Effector CD4-positive, alpha-beta T cell (primary cell): ENCODE measurements at places on chromosomes 3 and 15.

DNA sequence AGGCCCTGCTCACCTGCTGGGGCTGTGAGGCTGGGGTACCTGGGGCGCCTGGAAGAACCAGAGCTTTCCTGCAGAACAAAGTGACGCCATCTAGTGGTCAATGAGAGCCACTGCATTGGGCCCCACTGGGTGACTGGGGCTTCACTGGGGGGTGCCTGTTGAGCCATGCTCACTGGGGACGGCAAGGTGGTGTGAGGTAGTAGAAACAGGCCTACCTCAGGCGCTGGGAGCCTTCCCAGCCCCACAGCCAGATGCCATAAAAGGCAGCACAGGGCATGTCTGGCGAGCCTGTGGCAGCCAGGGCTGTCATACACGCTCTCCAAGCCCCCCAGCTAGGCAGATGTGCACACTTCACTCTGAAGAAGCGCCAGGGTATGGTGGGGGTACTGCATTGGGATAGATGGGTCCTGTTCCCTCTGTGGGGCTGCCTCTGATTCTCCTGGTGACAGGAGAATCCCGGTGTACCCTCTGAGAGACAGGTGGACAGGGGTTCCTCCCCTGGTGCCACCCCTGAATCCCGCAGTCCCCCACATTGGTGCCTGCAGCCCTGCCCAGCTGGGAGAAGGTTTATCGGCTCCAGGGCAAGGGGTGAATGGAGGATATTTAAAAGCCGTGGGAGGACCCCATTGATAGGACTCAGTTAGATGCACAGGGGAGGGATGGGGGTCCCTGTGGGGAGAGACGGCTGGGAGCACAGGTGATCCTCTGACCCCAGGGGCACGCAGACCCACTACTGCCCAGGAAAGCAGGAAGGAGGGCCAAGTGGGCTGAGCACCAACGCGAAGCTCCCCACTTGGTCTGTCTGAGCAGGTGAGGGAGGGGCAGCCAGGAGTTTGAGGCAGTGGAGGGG, 178.8 kb downstream of the NSMCE3 start:
- peak; percentile 15 for DNase-seq

DNA sequence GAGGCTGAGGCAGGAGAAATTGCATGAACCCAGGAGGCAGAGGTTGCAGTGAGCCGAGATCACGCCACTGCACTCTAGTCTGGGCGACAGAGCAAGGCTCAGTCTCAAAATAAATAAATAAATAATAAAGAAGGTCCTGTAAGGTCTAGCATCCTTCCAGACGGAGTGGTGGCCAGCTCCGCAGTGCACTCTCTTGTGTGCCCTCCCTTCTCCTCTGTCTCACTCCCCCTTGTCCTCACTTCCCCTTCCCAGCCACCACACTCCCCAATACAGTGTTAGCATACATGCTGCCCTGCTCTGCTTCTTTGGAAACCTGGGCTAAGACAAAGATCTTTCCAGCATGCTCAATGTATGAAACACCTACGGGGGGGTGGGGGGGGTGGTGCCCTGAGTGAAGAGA, 3.4 kb upstream of the CLN6 start:
- DNase-seq = no peak

- DNase-seq = no peak
Observed at GRCh38 chr15:93428150-93428549, 339.1 kb upstream of the RGMA start.

DNA sequence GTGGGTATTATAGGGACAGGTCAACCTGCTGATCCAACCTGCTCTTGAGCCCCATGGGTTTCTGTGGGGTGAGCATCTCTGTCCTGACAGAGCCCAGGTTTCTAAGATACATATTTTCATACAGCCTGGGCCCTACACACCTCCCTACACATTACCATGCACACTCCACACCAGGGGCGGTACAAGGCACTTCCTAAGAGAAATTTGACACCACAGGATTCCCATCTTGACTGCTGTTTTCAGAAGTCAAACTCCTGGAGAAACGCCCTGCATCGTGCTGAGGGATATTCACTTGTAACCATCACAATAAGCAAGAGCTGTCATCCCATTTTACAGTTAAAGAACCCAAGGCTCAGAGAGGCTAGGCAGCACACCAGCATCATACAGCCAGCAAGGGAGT, 50.1 kb downstream of the NUP210 start:
- DNase-seq = no peak

DNA sequence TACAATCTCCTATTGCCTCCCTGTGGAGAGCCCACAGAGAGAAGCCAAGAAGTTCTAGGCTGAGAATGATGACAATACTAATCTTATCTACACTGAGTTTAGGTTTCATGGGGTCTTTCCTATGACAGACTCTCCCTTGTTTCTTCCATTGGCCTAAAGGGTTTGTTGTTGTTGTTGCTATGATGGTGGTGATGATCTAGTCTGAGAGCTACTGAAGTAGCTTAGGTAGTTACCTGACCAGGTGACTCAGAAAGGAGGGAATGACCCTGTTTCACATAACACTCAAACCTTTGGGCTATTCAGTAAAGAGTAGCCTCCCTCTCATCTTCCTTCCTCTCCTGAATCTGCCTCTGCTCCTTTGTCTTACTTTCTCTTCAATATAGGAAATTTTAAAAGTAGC, 170.2 kb downstream of the GMNC start:
- no peak for DNase-seq

- DNase-seq = no peak
Observed at GRCh38 chr3:41202834-41203345, 3.6 kb downstream of the CTNNB1 start.
